Activated T-cell treated with anti-CD3 and anti-CD28 coated beads, Interleukin-2, amount 50 U/mL, for 24 hours (primary cell): ENCODE measurements at places on chromosomes 5 and 9.

DNA sequence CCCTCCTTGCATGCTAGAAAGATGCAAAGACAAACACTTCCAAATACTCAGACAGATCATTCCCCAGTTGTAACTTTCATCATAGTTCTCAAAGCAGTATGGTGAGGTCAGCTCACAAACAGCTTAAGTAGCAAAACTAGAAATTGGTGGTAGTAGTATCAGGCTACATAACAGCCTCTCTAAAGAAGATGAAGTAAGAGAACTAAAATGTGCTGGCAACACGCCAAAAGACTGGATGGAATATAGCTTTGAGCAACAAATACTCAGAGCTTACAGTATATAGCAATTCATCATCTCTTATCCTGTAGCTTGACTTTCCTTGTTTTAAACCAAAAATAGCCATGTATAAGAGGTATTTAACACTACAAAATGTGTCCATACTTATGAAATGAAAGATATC lies 7.5 kb downstream of the PFDN1 start:
- DNase-seq: no peak

GRCh38 chr9:6645355-6646292 lies at the start of gene GLDC:
TSS of gene GLDC (minus strand) at chr9:6645729. CDS start at chr9:6645499, 230 bp downstream.
- DNase-seq: peak; percentile 67

- DNase-seq: no peak
Measured at GRCh38 chr5:179799644-179799973, 5.8 kb downstream of the LTC4S start.

DNA sequence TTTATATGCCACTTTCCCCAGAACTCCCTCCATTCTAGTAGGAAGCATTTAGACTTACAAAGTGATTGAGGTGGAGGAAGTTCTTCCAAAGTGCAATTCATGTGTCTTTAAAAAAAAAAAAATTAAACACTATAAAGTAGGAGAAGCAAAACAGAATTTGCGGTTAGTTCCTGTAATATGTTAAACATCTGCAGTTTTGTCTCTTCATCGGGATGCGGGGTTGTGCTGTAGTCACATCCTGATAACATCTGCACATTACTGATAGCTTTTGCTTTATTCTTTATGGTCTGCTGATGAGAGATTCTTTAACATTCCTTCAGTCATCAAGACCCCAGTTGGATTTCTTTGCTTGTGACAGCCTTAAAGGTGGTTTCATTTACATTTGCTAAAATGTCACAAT lies 694.3 kb downstream of the NR2F1-AS1 start:
- no peak for DNase-seq

- no peak for DNase-seq
Measured at GRCh38 chr5:112968411-112969106, 8.0 kb upstream of the DCP2 start.

DNA sequence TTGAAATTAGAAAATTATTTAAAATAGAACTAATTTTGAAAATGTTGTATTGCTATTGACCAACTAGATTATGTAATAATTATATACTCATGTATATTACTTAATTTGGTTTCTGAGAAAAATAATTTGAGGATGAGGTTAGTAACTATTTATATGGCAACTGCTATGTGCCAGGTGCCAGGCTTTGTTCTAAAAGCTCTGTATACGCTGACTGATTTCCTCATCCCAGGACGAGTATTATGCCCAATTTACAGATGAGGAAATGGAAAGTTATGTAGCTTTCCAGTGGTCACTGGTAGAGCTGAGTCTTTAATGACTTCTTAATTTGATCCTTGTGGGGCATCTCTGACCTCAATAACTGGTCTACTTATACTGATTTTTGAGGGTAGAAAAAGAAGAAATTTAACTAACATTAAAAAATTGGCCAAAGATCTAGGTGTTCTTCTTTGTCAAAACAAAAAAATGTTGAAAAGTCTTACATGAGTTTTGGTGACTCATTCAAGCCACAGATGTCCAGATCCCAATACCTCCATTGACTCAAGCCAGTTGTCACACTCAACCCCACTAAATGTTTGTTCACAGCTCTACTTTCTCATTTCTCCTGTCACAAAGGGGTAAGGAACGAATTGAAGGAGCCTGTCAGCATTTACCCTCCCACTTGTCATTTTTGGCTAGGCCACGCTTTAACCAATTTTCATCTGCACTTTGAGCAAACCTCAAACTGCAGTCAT lies 228.1 kb upstream of the MEF2C start:
- no peak for DNase-seq

DNA sequence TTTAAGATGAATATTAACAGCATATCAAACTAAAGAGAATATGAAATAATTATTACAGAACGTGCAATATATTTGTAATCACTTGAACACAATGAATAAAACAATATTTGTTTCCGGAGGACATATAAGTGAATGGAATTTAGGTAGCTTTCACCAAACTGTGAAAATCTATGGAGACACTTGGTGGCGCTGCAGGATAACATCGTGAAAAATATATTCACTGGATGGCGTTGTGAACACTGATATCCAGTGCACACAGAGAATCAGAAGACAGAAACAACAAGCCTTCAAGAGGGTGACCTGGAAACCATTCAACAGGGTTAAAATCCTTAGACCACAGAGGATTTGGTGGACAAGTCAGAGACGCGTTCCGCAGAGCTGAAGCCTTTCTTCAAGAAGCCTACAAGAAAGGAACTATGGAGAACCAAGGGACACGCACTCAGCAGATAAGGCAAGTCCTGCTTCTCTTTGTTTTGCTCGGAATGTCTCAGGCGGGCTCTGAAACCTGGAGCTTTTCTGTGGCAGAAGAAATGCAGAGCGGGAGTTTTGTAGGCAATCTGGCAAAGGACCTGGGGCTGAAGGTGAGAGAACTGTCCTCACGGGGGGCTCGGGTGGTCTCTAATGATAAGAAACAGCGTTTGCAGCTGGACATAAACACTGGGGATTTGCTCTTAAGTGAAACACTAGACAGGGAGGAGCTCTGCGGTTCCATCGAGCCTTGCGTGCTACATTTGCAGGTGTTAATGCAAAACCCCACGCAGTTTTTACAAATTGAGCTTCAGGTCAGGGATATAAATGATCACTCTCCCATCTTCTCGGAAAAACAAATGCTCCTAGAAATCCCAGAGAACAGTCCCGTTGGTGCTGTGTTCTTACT lies at the start of gene PCDHB11:
TSS of gene PCDHB11 (plus strand) at position 269 of the 877 bp plus-strand sequence. CDS start at position 417, 148 bp downstream.
- DNase-seq: no peak

- DNase-seq: no peak
Measured at GRCh38 chr5:144151026-144151425, 19.4 kb downstream of the YIPF5 start.

DNA sequence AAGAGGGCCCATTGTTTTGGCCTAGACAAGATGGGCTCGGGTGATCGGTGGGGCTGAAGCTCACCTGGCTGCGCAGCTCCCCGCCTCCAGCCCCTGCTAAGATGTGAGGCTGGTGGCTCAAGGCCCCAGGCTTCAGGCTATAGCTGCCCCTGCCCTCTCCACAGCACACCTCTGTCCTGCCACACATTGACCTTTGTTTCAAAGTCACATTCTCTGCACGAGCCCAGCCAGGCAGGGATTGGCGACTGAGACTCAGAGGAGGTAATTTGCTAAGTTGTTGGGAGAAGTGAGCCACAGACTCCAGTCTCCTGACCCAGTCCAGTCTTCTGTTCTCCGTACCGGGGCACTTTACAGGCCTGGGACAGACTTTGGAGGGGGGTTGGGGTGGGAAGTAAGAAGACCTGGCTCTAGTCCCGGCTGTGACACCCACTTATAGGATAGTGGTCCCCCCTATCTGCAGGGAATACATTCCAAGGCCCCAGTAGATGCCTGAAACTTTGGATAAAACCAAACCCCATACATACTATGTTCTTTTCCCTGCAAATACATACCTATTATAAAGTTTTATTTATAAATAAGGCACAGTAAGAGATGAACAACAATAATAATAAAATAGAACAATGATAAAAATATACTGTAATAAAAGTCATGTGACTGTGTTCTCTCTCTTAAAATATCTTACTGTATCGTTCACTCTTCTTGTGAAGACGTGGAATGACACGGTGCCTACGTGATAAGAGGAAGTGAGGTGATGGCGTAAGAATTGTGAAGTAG lies 13.3 kb downstream of the PDGFRB start:
- DNase-seq: no peak

DNA sequence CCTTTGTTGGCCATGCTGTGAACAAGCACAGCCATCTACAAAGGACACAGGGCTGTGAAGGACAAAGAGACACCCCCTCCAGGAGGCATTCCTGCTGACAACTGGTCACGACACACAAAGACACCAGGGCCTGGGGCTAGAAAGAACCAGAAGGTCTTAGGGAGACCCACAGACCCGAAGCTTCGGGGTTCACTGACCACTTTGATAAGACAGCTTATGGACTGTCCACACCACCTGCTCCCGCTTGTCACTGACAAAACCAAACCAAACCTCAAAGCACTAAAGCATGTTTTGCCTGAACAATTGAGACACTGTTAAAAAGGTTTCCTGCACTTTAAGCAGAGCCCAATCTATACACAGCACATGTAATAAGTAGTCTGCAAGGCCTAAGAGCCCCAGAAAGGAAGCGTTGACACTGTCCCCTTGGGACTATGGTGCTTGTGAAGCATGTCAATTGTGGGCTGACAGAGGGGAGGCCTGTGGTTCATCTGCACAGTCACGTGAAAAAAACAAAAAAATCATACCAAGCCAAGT lies 185.0 kb downstream of the GAPVD1 start:
- DNase-seq: no peak

DNA sequence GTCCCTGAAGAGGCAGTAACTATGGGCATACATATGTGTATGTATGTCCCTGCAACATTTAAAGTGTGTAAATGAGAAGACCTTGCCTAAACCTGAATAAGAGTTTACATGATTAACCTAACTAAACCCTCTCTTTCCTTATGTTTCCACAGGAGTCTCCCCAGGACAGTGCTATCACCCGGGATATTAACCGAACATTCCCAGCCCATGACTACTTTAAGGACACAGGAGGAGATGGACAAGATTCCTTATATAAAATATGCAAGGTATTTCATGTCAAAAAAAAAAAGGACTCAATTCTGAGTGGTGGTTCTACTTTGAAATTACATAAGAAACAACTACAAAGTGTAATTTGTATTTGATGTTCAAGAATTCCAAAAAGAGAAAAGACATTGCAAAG lies 31.7 kb downstream of the GPR21 start:
- DNase-seq: no peak

DNA sequence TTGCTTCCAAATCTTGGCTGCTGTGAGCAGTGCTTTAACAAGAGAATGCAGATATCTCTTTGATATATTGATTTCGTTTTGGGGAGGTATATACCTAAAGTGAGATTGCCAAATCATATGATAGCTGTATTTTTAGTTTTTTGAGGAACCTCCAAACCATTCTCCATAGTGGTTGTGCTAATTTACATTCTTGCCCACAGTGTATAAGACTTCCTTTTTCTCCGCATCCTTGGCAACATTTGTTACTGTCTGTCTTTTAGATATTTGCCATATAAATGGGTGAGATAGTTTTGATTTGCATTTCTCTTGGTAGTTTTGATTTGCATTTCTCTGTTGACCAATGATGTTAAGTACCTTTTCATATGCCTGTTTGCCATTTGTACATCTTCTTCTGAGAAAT lies 10.0 kb upstream of the PLK2 start:
- no peak for DNase-seq

- DNase-seq: no peak
Measured at GRCh38 chr9:121252104-121252851, 15.7 kb upstream of the GSN start.

GRCh38 chr5:160507221-160507721 lies 85.6 kb downstream of the PTTG1 start:
- peak; percentile 36 for DNase-seq

DNA sequence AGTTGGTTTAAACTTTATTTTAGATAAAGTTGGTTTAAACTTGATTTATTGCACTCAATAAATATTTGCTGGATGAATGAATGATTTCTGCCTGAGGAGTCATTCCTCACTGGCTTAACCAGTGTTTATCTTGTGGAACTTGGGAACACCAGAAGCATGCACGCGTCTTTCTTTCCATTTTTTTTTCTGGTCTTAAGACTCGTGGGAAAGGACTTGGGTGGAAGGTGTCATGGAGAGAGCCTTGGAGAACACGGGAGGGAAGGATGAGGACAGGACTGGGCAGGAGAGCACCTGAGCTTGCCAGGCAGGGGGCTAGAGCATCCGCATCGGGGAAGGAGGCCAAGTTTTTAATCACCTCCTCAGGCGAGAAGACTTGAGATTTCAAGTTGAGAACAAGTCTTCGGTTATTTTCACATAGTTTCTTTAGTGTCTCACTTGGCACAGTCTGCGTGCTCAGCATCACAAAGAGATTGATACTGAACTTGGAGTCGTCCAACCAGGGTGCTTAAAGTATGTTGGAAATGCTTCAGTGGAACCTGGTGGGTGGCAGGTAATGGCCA lies 144.2 kb downstream of the PDZD2 start:
- no peak for DNase-seq

- DNase-seq: no peak
Measured at GRCh38 chr5:115626445-115626823, 598 bp upstream of the TMED7 start.

- DNase-seq: no peak
Measured at GRCh38 chr9:135374591-135374990, 105.0 kb upstream of the PPP1R26 start.

- DNase-seq: peak; percentile 51
Measured at GRCh38 chr5:134545070-134545868, 19.8 kb downstream of the JADE2 start.

GRCh38 chr5:111478266-111478665 lies 34.1 kb downstream of the STARD4 start:
- no peak for DNase-seq

GRCh38 chr5:39495227-39495626 lies 70.4 kb upstream of the DAB2 start:
- no peak for DNase-seq

DNA sequence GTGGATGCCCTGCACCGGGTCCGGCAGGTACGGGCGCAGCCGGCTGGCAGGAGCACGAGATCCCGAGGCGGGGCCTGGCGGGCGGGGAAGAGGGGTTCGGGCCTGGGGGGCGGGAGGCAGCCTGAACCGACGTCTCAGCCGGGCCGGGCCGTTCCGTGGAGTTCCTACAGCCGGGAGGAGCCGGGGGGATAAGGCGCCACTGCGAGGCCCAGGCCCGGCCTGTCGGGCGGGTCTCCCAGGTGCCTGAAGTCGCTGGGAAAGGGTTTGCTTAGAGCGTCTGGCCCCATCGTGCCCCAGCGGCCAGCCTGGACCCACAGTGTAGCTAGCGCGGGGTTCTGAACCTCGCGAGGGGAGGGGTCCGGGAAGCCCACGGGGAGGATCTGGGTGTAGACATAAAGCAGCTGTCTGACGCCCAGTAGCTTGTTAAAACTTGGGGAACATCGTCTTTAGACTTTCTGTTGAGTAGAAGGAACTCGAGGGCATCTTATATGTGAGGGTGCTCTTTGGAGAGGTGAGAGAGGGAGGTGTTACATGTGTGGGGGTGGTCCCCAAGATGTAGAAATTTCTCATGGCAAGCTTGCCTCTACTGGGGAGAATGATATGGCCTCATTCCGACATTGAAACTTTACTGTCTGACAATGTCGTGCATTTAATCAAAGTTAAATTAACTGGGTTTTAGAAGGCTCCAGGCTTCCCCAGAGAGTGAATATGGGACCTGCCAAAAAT lies 524 bp downstream of the FUBP3 start:
- no peak for DNase-seq

DNA sequence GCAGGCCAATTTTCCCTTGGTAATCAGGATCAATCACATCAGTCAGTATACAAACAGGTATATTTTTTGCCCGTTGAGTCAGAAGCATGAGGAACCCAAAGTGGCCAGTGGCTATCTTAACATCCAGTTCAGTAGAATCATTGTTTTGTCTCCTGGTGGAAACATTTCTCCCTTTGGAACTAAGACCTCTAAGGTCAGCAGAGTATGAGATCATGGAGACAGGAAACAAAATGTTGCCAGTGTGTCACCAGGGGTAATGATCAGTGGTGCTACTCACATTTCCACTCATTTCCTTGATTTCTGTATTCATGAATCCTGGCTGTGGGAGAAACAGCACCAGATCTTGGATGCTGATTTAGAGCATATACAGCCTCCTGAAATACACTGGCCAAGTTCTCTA lies 553.0 kb downstream of the CSNK1G3 start:
- DNase-seq: no peak
